ENCODE measurements at places on chromosomes 16 and 17.

- no peak for DNase-seq
These were observed 77.0 kb upstream of the CCL2 start for GRCh38 chr17:34178092-34178491.

GRCh38 chr17:4544135-4544950, 10.8 kb downstream of the MYBBP1A start:
- no peak for DNase-seq

GRCh38 chr17:40447806-40448205, 4.6 kb downstream of the IGFBP4 start:
- DNase-seq = no peak

GRCh38 chr17:69857412-69857835, 217.6 kb upstream of the KCNJ16 start:
- no peak for DNase-seq

GRCh38 chr17:9843152-9844010, 17.7 kb downstream of the GLP2R start:
- no peak for DNase-seq

- peak; percentile 37 for DNase-seq
These were observed 346.6 kb downstream of the SNX29 start for GRCh38 chr16:12323007-12323758.

DNA sequence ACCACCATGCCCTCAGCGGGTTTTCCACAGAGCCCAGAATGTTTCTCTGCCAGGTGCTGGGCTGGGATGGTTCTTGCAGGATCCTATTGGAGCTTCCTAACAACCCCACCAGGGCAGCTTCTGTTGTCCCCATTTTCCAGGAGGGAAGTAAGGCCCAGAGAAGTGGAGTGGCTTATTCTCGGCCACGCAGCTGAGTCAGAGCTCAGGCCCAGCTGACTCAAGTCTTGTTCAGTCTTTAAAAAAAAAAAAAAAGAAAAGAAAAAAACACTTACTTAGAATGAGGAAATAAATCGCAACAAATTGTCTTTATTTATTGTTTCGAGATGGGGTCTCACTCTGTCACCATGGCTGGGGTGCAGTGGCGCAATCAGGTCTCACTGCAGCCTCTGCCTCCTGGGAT, 413.0 kb downstream of the CPPED1 start:
- no peak for DNase-seq

GRCh38 chr17:57406981-57407286, 150.6 kb downstream of the MSI2 start:
- no peak for DNase-seq

GRCh38 chr16:72997141-72997542, 50.8 kb downstream of the ZFHX3 start:
- DNase-seq = no peak

- no peak for DNase-seq
These were observed 3.2 kb upstream of the C1QTNF1 start for GRCh38 chr17:79020631-79021301.

DNA sequence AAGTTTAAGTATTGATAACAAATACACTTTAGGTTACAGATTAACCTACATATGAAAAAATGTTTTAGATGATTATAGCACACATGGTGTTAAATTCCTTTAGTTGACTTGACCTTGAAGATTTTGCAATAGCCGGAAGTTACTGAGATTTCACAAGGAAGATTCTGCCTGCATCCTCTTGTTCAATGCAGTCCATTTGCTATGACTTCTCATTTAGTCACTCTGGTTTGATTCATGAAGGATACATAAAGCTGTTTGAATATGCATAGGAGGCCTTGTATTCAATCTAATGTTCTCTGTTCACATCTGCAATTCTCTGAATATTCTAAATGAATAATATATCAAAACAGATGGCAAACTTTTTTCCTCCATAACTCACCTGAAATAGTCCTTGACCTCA, 870.2 kb upstream of the GOT2 start:
- DNase-seq = no peak

- DNase-seq = no peak
These were observed 25.9 kb upstream of the TNFRSF13B start for GRCh38 chr17:16997514-16998429.

- no peak for DNase-seq
These were observed 23.6 kb upstream of the GAN start for GRCh38 chr16:81291117-81291516.

DNA sequence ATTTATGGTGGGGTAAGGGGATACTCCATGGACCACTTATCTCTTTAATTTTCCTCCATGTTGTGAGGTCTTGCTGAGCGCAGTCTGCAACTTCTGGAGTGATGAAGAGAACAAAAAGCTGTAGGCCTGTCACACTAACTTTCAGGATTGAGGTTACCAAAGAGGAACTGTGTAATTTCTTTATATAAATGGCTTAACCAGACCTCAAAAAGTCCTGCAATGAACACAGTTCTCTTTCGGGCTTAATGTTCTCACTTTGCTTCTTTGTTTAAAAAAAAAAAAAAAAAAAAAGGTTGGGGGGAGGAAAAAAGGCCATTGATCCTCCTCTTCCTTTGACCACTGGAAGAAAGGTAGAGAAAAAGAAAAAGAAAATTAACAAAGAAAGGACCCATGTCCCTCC, 86.8 kb upstream of the SOX9 start:
- no peak for DNase-seq

DNA sequence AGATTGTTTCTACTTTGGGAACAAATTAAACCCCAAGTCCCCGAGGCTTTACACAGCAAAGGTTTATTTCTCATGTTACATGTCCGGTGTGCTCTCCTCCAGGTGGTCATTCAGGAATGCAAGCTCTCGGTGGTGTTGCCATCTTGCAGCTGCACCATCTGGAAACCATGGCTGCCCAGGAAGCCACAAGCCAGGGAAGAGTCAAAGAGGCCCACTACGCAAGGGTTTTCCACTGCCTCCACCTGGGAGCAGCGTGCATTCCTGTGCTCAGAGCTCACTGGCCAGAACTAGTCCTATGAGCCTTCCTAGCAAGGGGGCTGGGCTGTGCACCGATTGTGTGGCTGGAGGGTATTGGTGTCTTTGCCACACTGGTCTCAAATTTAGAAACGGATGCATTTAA, 128.8 kb upstream of the FOXF1 start:
- DNase-seq = no peak

DNA sequence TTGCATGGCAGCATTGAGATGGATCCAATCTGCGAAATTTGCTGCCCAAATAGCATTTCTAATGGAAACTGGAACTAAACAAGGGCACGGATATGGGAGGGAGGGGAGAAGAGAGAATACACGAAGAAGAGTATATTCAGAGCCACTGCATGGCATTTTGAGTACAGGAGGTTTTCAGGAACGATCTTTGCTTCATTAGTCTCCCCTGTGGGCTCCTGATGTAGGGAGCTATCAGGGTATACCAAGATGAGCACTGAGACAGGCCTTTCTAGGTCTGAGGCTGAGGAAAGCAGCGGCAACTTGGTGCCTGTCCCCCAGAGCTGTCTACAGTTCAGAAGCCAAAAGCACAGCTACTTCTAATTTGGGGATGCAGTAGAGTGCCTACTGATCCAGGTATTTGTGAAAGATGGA, 257.7 kb upstream of the PMFBP1 start:
- no peak for DNase-seq

GRCh38 chr17:81803728-81804558, at the start of gene GCGR:
Gene GCGR, plus strand, starts transcription at chr17:81804150. Its CDS starts 4,869 bp downstream, at chr17:81809019.
- no peak for DNase-seq

DNA sequence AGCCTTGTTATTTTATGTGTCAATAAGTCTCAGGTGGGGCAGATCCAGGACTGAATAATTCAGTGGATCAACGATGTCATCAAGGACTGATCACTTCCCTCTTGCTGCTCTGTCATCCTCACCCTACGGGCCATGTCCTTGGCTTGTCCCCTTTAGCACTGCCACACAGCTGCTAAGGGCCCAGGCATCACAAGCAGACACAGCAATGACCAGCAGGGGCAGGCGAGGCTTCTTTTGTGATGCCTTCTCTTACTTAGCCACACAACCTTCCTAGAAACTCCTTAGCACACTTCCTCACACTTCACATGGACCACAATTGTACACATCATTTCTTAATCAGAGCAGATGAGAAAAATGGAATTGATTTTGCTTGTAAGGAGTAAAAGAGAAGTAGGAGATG, 356.3 kb upstream of the SOX9 start:
- DNase-seq = no peak

- DNase-seq = peak; percentile 69
These were observed 4.6 kb downstream of the UNC119 start for GRCh38 chr17:28547623-28548416.

- DNase-seq = no peak
These were observed 20.4 kb downstream of the TUBD1 start for GRCh38 chr17:59872351-59872750.

DNA sequence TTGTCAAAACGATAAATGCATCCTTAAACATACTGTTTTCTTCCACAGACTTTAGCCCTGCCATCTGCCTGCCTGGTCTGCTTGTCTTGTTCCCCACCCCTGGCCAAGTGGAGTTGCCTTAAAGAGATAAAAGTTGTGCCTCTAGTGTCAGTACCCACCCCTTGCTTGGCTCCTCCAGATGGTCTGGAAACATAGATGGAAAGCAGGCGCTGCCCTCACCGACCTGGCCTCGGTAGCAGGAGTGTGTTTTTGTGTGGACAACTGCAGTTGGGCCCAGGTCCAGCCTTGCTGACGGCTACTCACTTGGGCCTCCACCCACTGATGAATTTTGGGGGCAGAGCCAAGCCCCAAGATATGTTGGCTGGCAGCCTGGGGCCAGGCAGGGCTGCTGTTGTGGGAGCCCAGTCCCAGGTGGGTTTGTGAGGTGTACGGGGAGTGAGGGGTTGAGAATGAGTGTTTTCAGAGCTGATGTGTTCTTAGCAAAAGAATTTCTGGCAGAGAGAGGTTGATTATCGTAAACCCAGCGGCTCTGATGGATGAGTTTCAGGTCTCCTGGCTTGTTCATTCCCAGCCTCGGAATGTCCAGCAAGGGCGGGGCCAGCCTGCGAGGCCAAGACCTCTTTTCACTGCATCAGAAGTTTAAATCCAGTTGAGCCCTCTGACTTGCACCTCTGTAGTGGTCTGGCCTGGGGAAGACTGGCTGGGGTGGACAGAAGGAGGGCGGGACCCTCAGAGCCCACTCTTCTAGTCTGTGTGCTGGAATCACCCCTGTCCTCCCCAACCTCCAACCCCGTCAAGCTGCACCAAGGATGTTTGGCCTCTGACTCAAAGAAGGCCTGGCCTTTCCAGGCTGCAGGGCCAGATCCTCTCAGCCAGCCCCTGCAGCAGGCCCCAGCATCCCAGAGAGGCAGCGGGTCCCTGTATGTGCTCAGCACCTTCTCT, 179.7 kb downstream of the RAB11FIP4 start:
- no peak for DNase-seq

GRCh38 chr17:43384476-43384862, 14.3 kb upstream of the ARL4D start:
- no peak for DNase-seq

GRCh38 chr16:8505327-8505991, 84.9 kb downstream of the TMEM114 start:
- DNase-seq = no peak

- DNase-seq = no peak
These were observed 20.1 kb upstream of the SLC46A1 start for GRCh38 chr17:28426081-28426519.

GRCh38 chr16:1696863-1697262, 9.1 kb upstream of the MAPK8IP3 start:
- DNase-seq = no peak

GRCh38 chr17:30819971-30820705, 4.4 kb downstream of the CRLF3 start:
- DNase-seq = no peak

DNA sequence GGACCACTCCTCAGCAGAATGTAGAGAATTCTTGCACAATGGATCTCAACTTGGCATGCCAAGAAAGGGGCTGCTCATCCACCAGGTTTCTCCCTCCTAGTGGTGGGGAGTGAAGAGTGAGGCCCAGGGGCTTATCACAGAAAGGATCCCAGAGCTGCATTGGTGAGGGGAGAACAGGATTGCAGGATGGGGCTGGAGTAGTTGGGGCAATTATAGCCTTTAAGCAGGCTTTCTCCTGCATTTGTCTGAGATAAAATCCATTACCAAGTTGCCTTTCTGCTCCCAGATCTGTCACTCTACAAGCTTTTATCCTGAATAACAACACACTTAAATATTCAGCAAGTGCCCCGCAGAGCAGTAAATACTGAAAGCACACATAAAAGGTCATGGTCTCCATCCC, 130.8 kb upstream of the CES5A start:
- DNase-seq = no peak

- DNase-seq = no peak
These were observed 31.5 kb downstream of the USP43 start for GRCh38 chr17:9676820-9677310.

GRCh38 chr17:38912221-38912813, 13.1 kb upstream of the LASP1NB start:
- no peak for DNase-seq

DNA sequence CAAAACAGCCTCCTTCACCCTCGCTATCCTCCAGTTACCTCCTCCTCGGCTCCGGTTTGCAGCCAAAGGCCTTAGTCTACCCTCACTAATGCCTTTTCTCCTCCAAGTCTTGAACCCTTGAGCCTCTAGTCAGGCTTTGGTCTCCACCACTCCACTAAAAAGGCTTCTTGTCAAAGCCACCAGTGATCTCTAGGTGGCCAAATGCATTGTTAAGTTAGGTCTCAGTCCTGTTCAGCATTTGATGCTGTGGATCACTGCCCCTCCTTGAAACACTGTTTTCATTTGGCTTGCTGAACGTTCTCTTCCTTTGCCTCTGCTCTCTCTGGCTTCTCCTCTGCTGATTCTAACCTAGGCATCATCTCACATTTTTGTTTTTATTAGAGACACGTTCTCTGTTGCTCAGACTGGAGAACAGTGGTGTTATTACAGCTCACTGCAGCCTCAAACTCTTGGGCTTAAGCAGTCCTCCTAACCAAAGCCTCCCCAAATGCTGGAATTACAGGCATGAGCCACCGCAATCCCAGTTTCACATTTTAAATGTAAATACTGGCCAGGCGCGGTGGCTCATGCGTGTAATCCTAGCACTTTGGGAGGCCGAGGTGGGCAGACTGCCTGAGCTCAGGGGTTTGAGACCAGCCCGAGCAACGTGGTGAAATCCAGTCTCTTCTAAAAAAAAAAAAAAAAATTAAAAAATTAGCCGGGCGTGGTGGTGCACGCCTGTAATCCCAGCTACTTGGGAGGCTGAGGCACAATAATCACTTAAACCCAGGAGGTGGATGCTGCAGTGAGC, 1.1 kb downstream of the SGF29 start:
- DNase-seq = no peak

DNA sequence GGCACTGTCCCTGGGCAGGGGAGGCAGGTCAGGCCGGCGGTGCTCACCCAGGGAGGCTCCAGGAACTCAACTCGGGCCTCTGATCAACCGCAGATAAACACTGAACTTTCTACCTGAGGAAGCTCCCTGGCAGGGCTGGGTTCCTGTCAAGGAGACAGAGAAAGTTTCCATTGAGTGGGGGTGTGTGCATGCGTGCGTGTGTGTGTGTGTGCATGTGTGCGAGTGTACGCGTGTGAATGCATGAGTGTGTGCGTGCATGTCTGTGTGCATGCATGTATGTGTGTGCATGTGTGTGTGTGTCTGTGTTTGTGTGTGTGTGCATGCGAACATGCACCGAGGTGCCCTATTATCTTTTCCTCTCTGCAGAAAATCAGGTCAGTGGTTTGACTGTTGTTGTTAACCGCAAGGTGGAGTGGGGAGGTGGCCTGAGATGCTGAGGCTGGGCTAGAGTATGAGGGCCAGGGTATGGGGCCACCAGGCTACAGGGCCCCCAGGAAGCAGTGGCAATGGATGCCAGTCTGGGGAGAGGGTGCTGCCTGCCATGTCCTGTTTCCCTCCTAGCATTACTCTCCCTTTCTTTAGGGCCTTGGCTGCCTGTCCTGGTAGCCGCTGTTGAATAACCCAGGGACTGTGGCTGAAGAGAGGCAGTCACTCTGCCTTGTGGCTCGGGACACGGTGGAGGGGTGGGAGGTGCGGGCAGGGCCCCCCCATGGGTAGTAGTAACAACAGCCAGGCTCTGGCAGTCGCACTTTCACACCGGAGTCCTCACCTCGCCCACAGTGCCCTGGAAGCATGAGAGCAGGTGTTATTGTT, 24.0 kb downstream of the CCR7 start:
- DNase-seq = peak; percentile 82
